Kasumi-1 (cell line): ENCODE measurements at places on chromosomes 2 and 18.
A peak's percentile ranks its signal among the peaks of the same experiment; 100 is the strongest.

- peak; percentile 84 for DNase-seq
Observed at GRCh38 chr18:35143622-35144596, 96.9 kb upstream of the ZNF397 start.

DNA sequence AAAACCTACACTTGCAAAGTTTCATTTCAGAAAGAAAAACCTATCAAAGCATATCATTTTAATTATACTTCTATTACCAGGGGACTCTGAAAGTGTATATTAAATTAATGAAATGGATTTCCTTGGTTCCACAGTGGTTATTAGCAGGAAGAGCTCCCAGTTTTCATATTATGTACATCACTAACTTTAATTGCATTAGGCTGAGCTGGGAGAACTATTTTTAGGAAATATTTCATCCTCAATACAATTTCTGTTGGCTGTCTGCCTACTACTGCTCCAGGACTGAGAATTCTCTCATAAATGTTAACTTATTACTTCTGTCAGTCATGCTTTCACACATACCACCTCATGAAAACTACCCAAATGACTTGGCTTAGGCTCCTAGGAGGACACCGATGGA is 301.4 kb downstream of the CMPK2 start:
- DNase-seq = no peak

DNA sequence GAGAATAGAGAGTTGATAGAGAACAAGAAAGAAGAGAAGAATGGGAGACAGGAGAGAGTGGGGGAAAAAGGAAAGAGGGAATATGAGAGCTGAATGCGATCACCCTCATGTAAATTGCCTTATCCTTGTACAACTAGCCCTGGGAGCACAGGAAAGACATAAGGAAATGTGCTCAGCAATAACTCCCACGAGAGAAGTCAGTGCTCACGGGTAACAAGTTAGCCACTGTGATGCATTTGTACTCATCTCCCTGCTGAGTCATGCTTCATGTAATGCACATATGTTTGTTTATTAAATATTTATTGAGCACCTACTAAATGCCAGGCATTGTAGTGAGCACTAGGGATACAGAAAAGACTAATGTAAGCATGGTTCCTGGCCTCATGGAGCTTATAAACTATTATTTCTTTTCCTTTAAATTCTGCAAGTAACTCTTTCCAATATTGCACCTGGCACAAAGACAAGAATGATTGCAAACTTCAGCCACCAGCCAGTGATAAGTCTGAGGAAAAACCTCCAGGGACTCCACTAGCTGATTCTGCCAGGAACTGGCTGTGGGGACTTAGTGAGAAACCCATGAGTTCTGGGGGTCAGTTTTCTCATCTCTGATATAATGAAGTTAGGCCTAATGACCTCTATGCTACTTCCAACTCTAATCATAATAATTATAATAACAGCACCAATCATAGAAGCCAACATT is 124.1 kb downstream of the LNPK start:
- DNase-seq = no peak

GRCh38 chr2:17387591-17387990 is 130.6 kb downstream of the RAD51AP2 start:
- no peak for DNase-seq
